Fibroblast of lung (primary cell): ENCODE measurements at places on chromosomes 7 and 10. TPM values are rescaled to one million over a fixed set of nuclear protein-coding genes. Genes with fewer than 3 reads are reported as not detected.
A peak's percentile ranks its signal among the peaks of the same experiment; 100 is the strongest.

SEMA4G gene
- 0.51 and 1.8 TPM in 2 replicates for total RNA-seq

DNA sequence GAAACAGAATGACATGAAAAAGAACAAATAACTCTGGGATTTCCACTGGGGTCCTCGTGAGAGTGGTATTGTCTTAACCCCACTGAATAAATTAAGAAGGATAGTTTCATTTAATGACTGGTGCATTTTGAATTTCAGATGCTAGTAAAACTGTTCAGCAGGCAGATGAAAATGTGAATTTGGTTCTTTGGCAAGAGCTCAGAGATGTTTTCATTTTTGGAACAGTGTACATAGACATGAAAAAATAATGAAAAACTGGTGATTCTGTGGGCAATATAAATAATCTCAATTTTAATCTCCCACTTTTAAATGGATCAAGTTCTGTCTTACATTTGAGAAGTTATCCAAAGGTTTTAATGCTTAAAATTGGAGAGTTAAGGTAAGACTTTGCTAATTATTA, 84.1 kb downstream of the TRIL start:
- no peak for DNase-seq

- peak; percentile 61 for DNase-seq
Observed at GRCh38 chr7:111138193-111138569, 47.3 kb downstream of the LRRN3 start.

GRID1 gene
- total RNA-seq: 0.33 and 0.51 TPM in 2 replicates

TNKS2 gene
- total RNA-seq: 57.5 and 61.6 TPM in 2 replicates

DNA sequence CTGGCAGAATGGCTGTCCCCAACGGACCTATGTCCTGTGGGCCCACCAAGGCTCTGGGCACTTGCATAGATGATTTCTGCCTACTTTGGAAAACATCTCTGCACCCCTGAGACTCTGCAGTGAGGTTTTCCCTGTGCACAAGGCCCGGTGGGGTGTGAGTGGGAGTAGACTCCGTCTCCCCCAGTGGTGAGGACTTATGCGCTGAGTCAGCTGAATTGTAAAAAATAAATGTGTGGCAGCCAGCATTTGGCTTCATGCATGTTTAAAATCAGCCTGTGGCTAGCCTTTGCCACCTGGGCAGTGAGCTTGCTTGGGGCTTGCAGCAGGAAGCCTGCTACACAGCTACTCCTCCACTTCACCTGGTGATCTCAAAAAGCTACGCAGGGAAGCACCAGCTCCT, 139.3 kb upstream of the WDR11 start:
- no peak for DNase-seq

EPO gene
- not detected in 2 replicates for total RNA-seq

GRCh38 chr10:100570506-100570905, 34.8 kb downstream of the HIF1AN start:
- no peak for DNase-seq

IFIT1B gene
- total RNA-seq: under 0.01 TPM in 1 of 2 replicates, not detected in the other

DNA sequence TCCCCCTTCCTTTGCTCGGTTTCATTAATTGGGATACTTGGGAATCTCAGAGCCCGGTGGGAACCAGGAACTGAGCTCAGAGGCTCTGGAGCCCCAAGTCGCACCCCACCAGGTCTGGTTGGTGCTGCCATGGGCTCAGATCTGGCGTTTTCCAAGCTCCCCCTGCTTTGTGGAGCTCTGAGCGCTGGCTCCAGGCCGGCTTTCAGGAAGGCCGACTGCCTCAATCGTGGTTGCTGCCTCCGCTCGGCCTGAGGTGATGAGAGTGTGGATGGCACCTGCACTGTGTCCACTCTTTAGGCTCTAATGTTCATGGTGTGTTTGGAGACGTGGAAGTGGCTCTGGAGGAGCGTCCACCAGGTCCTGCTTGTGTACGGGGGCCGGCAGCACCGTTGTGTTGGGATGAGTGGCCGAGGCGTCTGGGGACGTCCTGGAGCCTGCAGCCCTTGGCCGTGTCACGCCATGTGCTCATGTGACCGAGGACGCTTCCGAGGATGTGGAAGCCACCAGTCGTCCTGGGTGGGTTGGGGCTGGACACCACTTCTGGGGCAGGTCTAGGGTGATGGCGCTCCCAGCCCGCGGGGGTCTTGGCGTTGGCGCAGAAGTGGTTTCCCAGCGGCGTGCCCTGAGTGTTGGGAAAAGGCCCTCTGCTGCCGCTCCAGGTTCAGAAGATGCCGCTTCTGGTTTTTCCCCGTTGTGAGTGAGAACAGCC, 8.2 kb downstream of the INPP5A start:
- DNase-seq: no peak

PRSS2 gene
- total RNA-seq: not detected in 2 replicates

DNA sequence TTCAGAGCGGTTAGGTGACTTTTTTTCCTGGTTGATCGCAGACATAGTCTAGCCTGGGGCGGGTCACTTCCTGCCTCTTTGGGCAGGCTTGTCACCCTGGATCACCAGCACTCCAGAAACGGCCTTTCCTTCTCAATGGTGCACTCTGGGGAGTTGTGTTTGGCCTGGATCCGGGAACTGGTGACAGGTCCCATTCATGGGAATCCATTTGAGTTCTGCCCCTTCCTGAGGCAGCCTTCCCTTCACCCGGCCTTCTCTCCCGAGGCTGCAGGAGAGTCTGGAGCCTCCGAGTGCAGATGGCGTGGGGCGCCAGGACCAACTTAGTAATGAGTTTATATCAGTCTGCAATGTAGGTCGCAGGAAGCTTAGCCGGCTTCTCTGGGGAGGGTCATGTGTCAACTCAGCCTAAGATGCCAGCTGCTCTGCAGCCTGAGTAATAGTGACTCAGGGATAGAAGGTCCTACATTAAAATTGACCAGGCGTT, 54.2 kb downstream of the TACR2 start:
- DNase-seq: peak; percentile 84

DNA sequence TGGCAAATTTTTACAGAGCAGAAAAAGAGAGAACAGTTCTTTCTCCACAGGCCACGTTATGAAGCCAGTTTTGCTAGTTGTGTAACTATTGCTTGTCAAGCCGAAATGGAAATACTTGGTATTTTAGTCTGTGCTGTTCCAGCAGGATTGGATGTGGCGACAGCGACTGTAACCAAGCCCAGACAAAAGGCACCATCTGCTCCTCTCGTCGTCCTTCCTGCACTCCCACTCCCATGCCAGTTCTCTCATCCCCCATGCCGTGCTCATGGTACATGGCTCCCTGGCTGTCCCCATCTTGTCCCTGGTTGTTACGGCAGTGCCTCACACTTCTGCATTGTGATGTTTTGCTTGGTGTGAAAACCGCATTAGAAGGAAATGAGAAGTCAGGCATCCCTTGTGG, 185.7 kb upstream of the FZD8 start:
- DNase-seq: no peak

EMX2 gene
- total RNA-seq: not detected in 2 replicates

PDE6C gene
- total RNA-seq: not detected in 2 replicates

- DNase-seq: peak; percentile 72
Observed at GRCh38 chr10:69759641-69760040, 42.1 kb upstream of the COL13A1 start.

CNTNAP2 gene
- not detected in 2 replicates for total RNA-seq

- DNase-seq: peak; percentile 87
Observed at GRCh38 chr7:115356999-115357702, 435.3 kb downstream of the MDFIC start.

- DNase-seq: no peak
Observed at GRCh38 chr10:29313071-29313470, 24.2 kb downstream of the LYZL1 start.

- no peak for DNase-seq
Observed at GRCh38 chr10:93139059-93139655, 65.5 kb downstream of the CYP26A1 start.

DNA sequence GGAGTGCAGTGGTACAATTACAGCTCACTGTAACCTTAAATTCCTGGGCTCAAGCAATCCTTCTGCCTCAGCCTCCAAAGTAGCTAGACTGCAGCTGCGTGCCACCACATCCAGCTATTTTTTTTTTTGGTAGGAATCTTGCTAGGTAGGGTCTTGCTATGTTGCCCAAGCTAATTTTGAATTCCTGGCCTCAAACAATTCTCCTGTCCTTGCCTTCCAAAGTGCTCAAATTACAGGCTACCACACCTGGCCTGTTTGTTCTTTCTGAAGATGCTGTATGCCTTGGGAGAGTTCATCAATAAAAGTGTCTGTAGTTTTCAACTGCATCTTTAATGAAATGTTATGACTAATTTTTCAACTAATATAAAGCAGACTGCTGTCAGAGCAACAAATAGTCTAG, 452 bp downstream of the SAMD9 start:
- peak; percentile 1 for DNase-seq

SH2D4B gene
- not detected in 2 replicates for total RNA-seq

DNA sequence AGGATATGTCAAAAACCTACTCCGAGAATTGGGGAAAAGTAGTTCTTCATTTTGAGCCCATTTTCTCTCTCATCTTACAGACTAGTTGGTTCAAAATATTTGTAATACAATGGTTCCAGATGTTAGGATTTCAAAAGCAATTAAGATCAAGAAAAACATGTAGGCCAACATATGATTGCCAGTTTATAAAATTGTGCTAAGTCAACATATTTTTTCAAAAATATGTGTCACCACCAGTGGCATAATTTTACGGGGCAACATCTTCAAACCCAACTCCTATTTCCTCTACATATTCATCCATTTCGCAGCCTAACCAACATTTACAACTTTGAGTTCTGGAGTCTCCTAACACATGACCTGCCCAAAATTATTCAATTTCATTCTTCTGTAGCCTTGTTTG, 514.5 kb upstream of the TPK1 start:
- no peak for DNase-seq

DNA sequence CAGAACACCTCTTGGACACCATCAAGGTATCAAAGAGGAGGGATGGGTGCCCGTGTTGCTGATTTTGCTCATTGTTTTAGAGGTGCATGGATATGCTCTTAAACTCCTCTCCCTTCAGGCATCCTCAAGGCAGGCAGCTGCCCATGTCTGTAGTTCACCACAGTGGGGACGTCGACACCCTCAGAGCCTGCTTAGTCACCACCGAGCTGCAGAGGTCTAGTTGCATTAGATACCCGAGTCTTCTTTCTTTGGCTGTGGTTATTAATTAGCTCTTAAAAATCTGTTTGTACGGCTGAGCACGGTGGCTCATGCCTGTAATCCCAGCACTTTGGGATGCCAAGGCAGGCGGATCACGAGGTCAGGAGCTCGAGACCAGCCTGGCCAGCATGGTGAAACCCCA, 24.7 kb upstream of the TSPAN13 start:
- DNase-seq: no peak

- no peak for DNase-seq
Observed at GRCh38 chr10:103066141-103067098, 126.7 kb downstream of the NT5C2 start.

- DNase-seq: no peak
Observed at GRCh38 chr10:104540181-104540580, 100.9 kb upstream of the SORCS3 start.

PPP1R17 gene
- total RNA-seq: not detected in 2 replicates

DNA sequence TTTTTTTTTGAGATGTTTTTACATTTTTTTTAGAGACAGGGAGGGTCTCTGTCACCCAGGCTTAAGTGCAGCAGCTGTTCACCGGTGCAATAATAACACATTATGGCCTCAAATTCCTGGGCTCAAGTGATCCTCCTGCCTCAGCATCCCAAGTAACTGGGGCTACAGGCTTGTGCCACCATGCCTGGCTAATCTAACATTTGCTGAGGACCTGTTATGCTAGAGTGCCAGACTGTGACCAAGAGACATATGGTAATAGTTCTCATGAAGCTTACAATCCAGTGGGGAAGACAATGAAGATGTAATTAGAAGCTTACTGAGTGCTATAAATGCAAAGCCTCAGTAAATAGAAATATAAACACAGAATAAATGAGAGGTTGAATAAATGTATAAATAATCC, 17.6 kb upstream of the ORC5 start:
- no peak for DNase-seq

GRCh38 chr10:104678658-104679057, 37.6 kb downstream of the SORCS3 start:
- no peak for DNase-seq

DNA sequence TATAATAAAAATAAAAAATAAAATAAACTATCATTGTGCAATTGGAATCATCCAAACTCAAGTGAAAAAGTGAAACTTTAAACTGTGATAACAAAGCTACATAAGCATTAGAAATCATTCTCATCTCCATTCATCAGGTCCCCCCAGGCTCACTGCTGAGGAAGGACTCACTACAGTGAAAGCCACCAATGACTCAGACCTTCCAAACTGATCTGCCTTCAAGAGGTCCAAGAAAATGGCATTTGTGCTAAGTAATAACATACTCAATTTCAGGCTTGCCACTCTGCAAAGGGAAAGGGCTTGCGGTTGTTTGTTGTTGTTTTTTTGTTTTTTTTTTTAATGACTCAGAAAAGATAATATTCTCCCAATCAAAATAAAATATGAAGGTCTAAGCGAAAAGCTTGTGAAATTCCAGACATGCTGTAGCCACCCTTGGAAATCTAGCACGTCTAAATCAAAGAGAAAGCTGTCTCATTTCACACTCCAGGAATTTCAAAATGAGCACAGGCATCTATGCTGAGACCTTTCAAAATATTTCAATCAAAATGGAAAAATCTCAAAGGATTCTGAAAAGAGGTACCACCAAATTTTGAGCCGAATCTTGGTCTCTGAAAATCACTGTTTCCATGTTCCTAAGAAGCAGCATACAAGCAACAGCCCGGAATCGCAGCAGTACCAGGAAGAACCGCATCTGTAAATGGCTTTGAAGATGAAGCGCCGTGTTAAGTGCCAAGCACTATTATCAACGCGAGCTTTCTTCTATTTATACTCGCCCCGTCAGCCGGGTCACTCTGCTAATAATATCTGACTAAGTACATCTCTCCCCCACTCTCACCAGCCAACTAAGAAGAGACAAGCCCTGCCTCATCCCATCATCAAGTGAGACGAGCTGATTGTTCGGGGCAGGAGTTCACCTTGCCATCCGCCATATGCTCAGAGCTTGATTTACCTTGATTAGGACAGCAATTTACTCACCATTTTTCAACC, 13.5 kb downstream of the SFMBT2 start:
- DNase-seq: no peak

GRCh38 chr7:28835800-28836199, 122.3 kb downstream of the TRIL start:
- DNase-seq: peak; percentile 65

DNA sequence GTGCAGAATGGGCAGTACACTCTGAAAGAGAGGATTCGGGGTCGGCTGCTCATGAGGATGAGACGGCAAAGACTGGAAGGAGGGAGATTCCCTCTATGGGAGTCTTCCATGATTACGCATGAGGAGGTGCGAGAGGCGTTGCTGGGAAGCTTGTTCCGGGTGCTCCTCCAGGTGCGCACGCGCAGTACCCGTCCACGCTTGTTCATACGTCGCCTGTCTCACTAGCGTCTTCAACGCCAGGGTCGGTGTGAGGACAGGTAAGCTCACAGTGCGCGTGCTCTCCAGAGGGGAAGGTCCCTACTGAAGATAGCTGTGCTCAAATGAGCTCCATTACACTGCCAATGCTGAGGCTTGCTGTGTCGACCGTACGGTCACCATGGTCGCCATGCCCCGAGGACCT, 39.3 kb upstream of the BNIP3 start:
- no peak for DNase-seq

GRCh38 chr7:148368562-148368961, 222.0 kb upstream of the C7orf33 start:
- no peak for DNase-seq
